Activated CD8-positive, alpha-beta T cell treated with anti-CD3 and anti-CD28 coated beads for 36 hours (primary cell): ENCODE measurements at places on chromosomes 1 and 21.

DNA sequence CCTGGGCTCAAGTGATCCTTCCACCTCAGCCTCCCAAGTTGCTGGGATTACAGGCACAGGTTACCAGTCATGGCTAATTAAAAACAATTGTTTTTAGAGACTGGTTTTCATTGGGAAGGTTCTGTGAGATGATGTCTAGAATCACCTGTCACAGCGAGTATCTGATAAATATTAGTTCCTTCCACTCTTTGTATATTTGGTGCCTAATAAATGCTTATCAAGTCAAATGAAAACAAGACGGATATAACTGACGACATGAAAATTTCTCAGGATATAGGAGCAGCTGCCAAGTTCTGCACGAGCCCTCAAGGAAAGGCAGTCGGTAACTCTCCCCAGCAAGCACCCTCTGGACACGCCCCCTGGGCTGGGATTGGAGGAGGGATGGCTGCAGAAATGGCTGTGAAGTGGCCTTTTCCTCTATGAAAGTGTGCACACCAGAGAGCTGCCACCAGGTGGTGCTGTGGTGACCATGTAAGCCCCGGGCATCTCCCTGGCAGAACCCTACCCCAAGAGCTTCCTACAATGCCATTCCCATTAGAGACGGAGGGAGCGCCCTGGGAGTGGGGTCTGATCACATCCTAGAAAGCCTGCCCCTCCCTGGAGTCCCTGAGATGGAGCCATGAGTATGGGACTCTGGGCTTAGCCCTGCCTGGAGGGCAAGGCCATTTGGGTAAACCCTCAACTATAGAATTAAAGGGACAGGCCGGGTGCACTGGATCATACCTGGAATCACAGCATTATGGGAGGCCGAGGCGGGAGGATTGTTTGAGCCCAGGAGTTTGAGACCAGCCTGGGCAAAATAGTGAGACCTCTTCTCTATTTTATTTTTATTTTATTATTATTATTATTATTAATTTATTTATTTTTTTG, 50.9 kb downstream of the HTR6 start:
- H3K36me3 ChIP-seq, result no peaks in the 10 kb centered on the region
- DNase-seq, result peak; percentile 96
- H3K27me3 ChIP-seq, result no peaks in the 10 kb centered on the region
- no peak overlapping the region for H3K27ac ChIP-seq
- no peak overlapping the region for H3K4me3 ChIP-seq

GRCh38 chr21:31557421-31558188, 101.9 kb upstream of the SOD1 start:
- H3K4me1 ChIP-seq, result peaks cover 47% of the 10 kb centered on the region
- no peak overlapping the region for H3K27ac ChIP-seq
- peak; percentile 18 for DNase-seq
- H3K27me3 ChIP-seq, result peaks cover 34% of the 10 kb centered on the region

DNA sequence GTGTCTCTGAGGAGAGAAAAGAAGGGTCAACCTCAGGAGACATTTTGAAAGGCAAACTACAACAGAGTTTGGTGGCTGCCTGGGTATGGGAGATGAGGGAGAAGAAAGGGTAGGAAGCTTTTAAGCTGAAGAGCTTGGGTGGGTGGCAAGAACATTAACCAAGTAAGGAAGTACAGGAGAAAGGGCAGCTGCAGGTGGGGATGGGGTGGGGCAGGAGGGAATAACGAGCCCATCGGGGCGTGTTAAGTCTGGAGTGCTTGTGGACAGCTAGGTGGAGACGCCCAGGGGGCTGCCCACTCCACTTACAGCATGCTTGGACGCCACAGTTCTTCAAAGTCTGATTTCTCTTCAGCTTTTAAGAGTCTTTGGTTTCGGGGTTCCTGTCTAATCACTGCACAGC, 42.8 kb downstream of the TTC13 start:
- peaks cover 8% of the 10 kb centered on the region for H3K4me1 ChIP-seq
- H3K4me3 ChIP-seq, result no peak overlapping the region
- H3K36me3 ChIP-seq, result peaks cover 8% of the 10 kb centered on the region
- DNase-seq, result no peak

DNA sequence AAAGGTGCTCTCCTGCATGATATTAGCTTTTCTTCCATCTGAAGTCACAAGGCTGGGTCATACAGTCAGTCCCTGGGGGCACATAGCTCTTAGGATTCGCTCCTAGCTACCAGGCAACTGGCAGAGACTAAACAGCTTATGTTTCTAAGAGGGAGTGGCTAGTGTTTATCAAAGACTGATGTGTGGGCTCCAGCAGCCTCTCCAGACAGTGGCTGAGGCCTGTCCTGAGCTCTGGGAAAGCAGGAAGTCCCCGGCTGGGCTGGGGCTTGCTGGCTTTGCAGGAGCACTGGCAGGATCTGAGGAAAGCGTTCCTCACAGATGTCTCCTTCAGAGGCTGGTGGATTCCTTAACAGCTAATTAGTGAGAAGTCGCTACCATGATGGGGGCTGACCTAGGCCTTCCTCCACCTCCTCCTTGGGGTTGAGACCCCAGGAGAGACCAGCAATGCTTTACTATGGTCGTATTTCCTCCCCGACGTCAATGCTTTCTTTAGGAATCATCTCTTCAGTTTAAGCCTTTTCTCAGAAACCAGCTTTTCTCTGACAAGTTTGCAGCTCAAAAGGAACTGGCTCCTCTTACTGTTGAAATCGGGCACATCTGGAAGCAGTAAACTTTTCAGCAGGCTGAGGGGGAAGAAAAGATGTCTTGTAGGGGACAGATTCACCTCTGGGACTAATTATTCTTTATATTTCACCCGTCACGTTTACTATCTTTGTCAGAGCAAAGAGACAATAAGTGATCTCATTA, 33.5 kb upstream of the HHAT start:
- no peaks in the 10 kb centered on the region for H3K4me1 ChIP-seq
- H3K27ac ChIP-seq, result no peak overlapping the region
- no peak overlapping the region for H3K4me3 ChIP-seq
- H3K27me3 ChIP-seq, result peaks cover 32% of the 10 kb centered on the region
- no peak for DNase-seq

GRCh38 chr1:89363196-89363595, 663 bp upstream of the GBP6 start:
- H3K27me3 ChIP-seq, result no peaks in the 10 kb centered on the region
- H3K27ac ChIP-seq, result peak overlapping the region; percentile 69
- H3K4me1 ChIP-seq, result peaks cover 22% of the 10 kb centered on the region
- DNase-seq, result peak; percentile 27
- peak overlapping the region; percentile 29 for H3K4me3 ChIP-seq

- peaks cover 6% of the 10 kb centered on the region for H3K36me3 ChIP-seq
- peak overlapping the region; percentile 69 for H3K4me3 ChIP-seq
- peak overlapping the region; percentile 97 for H3K27ac ChIP-seq
- H3K4me1 ChIP-seq, result peaks cover 57% of the 10 kb centered on the region
Measured at GRCh38 chr1:116987256-116987555, 14.4 kb upstream of the CD101 start.

DNA sequence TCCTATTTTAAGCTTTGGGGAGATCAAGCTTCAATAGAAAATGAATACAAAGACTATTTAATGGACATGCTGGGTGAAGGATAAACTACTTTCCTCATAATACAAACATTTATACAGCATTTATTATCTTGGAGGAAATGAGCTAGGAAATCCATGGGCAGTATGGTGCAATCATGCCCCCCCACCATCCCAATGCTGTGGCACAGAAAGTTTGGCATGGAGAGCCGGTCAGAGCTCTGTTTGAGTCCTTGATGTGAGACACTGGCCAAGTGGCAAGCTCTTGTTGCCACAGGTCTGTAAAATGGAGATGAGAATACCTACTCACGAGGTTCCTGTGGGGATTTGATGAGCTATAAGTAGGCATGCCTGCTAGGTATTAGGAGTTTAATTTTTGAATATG, 120.6 kb downstream of the MAB21L3 start:
- no peaks in the 10 kb centered on the region for H3K27me3 ChIP-seq
- no peaks in the 10 kb centered on the region for H3K36me3 ChIP-seq
- peaks cover 6% of the 10 kb centered on the region for H3K4me1 ChIP-seq
- DNase-seq, result no peak
- no peak overlapping the region for H3K4me3 ChIP-seq

GRCh38 chr1:170310951-170311350, 165.2 kb downstream of the NTMT2 start:
- H3K36me3 ChIP-seq, result no peaks in the 10 kb centered on the region
- peaks cover 13% of the 10 kb centered on the region for H3K27me3 ChIP-seq

- H3K4me3 ChIP-seq, result no peak overlapping the region
- peaks cover 2% of the 10 kb centered on the region for H3K27me3 ChIP-seq
- DNase-seq, result no peak
- no peaks in the 10 kb centered on the region for H3K4me1 ChIP-seq
- no peak overlapping the region for H3K27ac ChIP-seq
- H3K36me3 ChIP-seq, result no peaks in the 10 kb centered on the region
Measured at GRCh38 chr1:240766831-240767230, 154.9 kb upstream of the GREM2 start.

DNA sequence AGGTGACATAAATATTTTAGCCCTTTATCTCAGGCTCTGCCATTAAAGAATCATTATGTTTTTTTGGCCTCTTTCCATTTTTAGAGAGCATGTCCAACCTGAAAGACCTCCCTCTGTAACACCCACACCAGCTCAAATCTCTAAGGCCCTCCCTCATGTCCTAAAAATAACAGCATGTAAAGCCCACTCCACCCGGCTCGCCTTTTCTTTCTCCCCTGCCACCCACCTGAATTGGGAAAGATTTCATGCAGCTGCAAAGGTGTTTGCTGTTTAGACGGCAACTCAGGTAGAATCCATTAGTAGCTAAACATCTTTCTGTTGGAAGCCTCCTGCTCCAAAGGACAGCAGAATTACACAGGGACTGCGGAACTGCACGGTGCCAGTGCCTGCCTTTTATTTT, 79.9 kb downstream of the DMRTA2 start:
- no peaks in the 10 kb centered on the region for H3K36me3 ChIP-seq
- no peak overlapping the region for H3K27ac ChIP-seq
- DNase-seq, result no peak
- peaks cover 2% of the 10 kb centered on the region for H3K4me1 ChIP-seq

DNA sequence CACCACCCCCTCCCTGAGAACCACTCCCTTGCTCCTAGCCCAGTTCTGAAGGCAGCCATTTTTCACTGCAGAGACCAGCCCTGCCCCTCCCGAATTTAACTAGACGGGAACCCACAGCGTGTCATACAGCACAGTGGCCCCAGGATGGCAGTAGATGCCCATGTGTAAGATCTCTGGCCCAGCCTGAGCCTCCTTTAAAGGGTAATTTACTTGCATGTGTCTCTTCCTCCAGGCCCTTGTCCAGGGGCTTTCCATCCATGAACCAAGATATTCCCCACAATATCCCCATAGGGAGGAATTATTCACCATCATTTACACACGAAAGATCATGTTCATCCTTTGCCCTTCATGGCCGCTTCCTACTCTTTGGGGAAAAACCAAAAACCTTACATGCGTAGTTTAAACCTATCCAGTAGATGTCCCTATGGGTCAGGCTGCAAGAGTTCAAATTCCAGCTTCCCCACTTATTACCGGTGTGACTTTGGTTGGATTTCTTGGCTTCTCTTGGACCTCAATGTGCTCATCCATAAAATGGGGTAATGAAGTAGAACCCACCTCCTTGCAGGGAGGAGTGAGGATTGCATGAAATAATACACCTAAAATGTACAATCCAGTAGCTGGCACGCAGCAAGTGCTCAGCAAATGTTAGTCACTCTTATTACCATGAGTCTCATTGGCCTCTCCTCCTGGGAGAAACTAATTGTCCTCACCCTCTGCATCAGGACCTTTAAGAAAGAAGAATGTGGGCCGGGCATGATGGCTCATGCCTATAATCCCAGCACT, 4.0 kb upstream of the LACTBL1 start:
- H3K27me3 ChIP-seq, result peaks cover 14% of the 10 kb centered on the region
- H3K4me3 ChIP-seq, result no peak overlapping the region
- no peaks in the 10 kb centered on the region for H3K36me3 ChIP-seq
- H3K4me1 ChIP-seq, result no peaks in the 10 kb centered on the region
